Effector CD8-positive, alpha-beta T cell (primary cell): ENCODE measurements at places on chromosomes 4 and X.

DNA sequence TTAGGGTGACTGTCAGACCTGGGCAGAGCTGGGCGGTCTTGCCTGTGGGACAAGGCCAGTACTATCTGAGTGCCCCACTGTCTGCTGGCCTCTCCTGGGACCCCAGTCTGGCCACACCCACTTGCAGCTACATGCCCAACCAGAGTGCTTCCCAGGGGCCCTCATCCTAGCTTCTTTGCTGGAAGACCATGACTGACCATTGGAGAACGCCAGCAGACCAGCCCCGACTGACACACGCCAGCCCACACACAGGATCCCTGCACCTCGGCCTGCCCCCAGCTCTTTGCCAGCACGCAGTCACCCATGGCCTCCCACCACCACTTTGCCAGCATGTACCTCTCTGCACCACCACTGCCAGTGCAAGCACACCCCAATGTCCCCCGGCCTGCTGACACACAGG lies 585.7 kb downstream of the ZNF674 start:
- no peak for DNase-seq

GRCh38 chr4:182885022-182885737 lies 32.0 kb downstream of the DCTD start:
- no peak for DNase-seq

- no peak for DNase-seq
These were observed 28.8 kb downstream of the HHIP start for GRCh38 chr4:144674711-144675110.

DNA sequence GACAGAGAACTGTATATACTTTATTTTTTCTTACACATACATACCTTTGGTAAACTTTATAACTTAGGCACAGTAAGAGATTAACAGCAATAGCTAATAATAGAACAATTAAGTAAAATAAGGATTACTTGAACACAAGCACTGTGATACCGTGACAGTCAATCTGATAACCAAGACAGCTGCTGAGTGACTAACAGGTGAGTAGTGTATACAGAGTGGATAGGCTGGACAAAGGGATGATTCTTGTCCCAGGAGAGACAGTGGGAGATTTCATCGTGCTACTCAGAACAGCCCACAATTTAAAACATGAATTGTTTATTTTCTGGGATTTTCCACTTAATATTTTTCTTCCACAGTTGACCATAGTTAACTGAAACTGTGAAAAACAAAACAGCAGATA lies 411.8 kb downstream of the PPP1R2C start:
- DNase-seq: no peak

- no peak for DNase-seq
These were observed 66.8 kb downstream of the RAPGEF2 start for GRCh38 chr4:159169404-159170302.

DNA sequence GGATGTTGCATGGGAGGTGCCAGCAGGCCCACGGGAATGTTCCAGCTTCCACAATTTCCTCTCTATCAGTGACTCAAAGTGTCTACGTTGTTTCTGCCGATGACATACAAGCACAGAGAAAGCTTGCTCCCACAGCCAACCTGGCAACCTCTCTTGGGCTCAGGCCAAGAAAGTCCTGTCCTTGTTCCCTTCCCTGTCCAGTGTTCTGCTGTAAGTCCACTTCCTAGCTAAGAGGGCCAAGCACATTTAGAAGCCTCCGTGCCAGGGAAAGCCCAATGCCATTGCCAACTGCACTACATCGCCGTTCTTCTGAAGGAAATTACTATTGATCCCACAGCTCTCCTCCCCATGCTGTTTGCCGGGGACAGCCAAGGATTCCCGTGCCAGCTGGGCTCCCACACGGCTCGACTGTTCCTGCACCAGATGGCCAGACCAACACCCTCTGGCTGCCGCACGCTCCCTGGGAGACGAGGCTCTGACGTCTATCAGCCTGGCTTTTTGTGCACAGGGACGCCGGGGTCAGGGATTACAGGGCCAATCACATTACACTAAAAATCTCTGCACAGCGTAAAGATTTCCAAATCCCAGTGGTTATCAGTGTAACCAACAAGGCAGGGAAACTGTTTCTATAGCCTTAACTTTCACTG lies 284.0 kb downstream of the BCOR start:
- DNase-seq: no peak

- no peak for DNase-seq
These were observed 82.1 kb upstream of the BANK1 start for GRCh38 chr4:101708293-101709039.

DNA sequence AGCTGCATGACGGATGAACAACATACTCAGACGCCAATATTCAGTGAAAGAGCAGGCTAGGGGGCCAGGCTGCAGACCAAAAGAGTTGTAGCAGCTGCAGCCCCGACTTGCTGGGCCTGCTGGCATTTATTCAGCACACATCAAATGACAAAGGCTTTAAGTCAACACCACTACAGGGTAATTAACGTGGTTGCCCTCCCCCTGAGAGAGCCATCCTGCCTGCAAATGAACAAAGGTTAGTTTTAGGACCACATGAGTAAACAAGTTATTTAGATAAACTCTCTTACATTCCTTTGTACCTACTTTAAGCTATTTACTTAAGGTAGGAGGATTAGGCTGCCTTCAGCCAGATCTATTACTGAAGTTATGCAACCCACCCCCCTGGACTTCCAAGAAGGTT lies 1329.1 kb downstream of the PCDH18 start:
- no peak for DNase-seq

- no peak for DNase-seq
These were observed 62.9 kb upstream of the PGRMC2 start for GRCh38 chr4:128350449-128351045.

DNA sequence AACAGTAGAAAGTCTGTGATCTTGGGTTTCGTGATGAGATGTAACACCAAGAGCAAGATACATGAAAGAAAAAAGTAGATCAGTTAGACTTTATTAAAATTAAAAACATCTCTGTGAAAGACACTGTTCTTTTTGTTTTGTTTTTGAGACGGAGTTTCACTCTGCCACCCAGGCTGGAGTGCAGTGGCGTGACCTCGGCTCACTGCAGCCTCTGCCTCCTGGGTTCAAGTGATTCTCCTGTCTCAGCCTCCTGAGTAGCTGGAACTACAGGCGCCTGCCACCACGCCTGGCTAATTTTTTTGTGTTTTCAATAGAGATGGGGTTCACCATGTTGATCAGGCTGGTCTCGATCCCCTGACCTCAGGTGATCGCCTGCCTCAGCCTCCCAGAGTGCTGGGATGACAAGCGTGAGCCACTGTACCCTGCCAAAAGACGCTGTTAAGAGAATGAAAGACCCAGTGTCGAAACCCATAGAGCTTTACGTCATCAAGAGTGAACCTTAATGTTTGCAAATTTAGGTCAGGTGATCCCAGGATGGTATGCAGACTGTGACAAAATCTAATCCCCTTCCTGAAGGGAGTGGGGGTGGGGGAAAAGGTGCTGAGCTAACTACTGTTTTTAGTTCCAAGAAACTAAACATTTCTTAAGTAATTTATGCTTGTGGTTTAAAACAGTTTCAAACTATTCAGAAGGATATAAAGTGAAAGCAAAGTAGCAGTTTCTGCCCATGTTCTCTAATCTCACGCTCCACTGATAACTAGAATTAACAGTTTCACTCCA lies 8.0 kb downstream of the OFD1 start:
- DNase-seq: no peak

DNA sequence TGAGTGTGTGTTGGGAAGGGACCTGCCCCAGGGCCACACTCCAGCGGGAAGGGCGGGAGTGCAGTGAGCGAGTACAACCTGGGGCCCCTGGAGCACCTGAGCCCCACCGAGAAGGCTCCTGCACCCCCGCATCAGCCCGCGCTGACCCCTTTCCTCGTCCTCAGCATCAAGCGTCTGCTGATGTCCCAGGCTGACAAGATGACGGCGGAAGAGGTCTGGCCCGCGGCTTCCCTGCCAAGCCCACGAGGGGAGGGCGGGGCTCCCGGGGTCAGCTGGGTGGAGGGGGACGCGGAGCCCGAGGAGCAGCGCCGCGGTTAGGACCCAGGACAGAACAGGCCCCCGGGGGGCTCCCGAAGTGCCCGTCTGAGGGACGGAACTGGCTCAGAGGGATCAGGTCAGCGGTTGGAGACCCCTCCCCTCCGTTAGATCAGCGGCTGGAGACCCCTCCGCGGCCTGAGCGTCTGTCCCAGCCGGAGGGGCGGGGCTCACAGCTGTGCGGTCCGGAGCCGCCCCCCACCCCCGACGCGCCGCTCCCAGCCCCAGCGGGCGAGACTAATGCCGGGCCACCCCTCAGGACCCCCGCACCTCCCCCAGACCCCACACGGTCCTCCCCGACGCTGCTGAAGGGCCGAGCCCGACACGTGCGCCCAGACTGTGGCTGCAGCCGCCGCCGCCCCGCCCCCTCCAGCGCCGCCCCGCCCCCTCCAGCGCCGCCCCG lies 6.7 kb downstream of the MYL5 start:
- DNase-seq: peak; percentile 23

DNA sequence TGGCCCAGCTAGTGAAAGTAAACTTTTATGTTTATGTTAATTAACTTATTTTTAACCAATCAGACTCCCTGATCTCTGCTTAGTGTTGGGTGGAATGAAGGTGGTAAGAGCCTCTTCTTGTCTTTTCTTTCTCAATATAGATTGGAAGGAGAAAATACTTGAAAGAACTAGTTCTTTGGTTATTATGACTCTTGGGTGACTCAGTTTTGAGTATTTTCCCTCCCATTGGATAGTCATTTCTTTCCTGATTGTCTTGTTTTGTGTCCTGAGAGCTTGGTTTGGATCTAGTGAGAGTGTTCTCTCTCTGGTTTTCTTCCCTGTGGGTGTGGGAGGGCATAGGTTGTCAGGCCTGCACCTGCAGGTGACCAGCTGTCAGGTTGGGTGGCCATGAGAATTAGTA lies 172.0 kb upstream of the GLRA2 start:
- DNase-seq: no peak

GRCh38 chr4:85200106-85200505 lies 233.6 kb upstream of the WDFY3 start:
- no peak for DNase-seq

DNA sequence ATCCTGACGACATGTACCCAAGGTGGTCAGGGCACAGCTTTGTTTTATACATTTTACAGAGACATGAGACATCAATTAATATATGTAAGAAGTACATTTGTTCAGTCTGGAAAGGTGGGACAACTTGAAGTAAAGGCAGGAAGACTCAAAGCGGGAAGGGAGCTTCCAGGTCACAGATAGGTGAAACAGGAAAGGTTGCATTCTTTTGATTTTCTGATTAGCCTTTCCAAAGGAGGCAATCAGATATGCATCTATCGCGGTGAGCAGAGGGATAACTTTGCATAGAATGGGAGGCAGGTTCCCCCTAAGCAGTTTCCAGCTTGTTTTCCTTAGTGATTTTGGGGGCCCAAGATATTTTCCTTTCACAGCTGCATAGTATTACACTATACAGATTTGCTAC lies 358.4 kb downstream of the GLUD2 start:
- DNase-seq: no peak

DNA sequence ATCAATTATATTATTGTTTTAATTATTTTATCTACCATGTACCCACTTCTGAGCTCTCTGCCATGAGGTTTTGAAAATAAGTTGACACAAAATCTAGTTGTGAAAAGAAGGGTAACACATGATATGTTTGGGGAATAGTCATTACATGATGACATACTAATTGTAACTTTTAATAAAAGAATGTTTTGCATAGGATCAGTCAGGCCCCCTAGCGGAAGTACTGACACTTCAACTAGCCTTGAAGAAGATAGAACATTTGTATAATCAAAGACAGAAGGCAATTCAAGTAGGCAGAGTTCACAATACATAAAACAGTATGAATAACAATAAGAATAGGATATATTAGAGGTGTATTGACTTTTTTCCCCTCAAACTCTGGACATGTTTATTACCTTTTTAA lies 1191.0 kb upstream of the AGA start:
- no peak for DNase-seq

GRCh38 chr4:114464726-114465272 lies 133.8 kb upstream of the UGT8 start:
- DNase-seq: no peak

DNA sequence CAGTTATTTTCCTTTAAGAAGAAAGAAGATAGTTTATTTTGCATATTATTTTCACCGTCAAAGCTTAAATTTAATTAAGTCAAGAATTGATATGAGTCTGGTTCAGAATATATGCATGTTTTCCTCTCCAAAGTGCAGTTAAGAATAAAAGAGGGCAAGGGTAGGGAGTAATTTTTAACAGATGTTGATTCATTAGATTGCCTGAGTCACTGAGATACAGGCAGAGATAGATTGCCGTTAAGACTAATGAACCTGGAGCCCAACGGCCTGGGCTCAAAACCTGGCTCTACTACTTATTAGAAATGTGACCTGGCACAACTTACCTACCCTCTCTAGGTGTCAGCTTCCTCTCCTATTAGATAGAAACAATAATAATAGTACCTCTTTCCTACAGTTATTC lies 1037.4 kb upstream of the PABPC4L start:
- no peak for DNase-seq

DNA sequence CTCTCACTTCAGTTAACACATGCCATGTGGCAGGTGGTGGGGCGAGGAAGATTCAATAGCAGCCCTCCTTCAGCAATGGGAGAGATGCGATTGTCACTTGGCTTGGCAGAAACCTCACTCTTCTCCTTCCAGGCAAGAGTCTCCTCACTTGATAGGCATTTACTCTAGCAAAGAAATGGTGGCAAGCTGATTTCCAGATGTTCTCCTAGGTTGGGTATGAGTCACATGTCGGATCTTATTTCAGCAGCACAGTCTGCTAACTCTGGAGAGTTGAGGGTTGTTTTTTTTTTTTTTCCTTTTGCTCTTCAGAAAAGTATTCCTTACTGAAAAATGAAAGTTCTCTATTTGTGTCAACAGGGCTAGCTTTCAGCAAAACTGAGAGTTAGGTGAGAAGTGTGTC lies 119.5 kb upstream of the CHRDL1 start:
- no peak for DNase-seq

DNA sequence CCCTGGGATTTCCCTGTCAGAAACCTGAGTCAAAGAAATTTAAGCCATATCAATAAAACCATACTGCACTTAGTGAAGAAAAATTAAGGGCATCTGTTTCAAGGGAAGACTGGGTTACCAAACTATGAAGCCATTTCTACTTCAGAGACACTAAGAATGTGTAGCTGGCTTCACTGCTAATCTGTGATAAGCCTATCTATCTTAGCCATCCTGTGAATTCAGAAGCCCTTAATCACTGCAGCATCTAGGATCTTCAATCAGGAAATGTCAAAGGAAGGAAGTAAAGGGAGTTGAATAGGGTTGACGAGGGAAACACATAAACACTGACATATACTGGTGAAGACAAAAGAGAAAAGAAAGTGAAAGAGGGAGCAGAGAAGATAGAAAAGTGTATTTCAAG lies 777.6 kb upstream of the DIAPH2 start:
- DNase-seq: no peak

DNA sequence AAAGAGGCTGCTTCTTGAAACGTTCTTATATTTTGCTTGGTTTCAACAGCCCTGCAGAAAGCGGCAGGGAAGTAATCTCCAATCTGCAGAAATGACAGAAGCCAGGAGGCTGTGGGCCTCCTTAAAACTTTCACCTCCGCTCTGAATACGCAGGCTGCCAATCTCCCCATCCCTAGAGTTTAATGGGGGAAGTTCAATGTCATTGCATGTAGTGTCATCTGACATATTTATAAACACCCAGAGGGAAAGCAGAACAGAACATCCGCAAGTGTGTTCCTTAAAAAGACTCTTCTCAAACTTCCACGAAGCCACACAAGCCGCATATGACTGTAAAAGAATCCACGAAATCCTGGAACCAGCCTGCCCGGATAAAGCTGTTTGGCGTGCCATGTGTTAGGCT lies 148.8 kb upstream of the TBL1X start:
- DNase-seq: no peak
